ENCODE measurements at places on chromosomes 5 and 9.

DNA sequence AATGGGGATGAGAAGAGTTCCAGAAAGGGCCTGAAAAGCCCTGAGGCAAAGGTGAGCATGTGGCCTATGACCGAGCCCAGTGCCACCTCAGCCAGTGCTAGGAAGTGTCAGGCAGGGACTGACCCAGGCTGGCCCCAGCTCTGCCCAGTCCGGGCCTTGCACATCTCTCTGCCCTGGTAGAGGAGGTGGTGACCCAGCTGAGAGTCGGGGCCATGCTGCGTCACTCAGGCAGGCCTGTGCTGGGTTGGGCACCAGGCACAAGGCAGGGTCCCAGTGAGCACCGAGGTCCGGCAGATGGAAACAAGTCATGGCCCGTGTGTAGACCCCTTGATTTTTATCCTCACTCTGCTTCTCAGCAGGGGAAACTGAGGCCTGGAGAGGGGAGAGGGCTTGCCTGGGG is 729 bp downstream of the CDHR2 start:
- no peak for DNase-seq

GRCh38 chr5:143980506-143980905 is 168.5 kb downstream of the HMHB1 start:
- no peak for DNase-seq

- no peak for DNase-seq
Measured at GRCh38 chr9:33244137-33244784, 4.3 kb downstream of the SPINK4 start.

GRCh38 chr5:84059672-84060071 is 325.0 kb downstream of the EDIL3 start:
- no peak for DNase-seq

GRCh38 chr5:124902097-124902821 is 155.8 kb upstream of the ZNF608 start:
- DNase-seq: peak; percentile 40

- peak; percentile 46 for DNase-seq
Measured at GRCh38 chr5:176530393-176530982, 6.7 kb downstream of the RNF44 start.

GRCh38 chr9:12666813-12667212 is 26.4 kb upstream of the TYRP1 start:
- no peak for DNase-seq

GRCh38 chr5:112316731-112317130 is 102.3 kb downstream of the EPB41L4A start:
- DNase-seq: no peak

DNA sequence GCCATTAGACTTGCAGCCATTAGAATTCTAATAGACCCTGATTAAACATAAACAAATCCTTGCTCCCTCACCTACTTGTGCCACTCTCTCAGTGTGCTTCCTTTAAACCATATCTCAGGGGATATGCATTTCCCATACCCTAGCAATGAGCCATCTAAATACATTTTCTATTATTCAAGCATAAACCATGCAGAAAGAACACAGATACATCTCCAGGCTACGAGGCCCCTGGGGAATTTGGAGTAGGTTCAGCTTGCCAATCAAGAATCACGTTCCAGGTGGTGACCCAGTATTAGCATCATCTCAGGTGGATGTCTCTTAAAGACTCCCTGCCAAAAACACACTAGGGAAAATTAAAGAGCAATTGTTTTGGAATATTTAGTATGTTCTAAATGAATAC is 93.0 kb upstream of the CCL21 start:
- DNase-seq: no peak

DNA sequence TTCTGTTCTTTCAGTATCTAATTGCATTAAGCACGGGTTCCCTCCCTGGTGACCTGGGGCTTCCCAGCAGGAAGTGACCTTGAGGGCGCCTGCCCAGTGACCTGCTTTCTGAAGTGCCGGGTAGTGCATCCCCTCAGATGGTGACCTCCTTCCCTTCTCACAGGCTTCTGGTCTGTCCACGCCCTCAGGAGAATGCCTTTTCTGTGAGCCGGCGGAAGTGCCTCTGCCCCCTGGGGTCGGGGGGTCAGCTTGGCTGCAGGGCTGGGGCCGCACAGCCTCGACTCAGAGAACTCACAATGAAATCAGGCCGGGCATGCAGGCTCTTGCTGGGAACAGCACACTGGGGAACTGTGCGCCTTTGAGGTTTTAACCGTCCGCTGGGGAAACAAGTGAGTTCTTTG is 124.5 kb upstream of the PHYKPL start:
- no peak for DNase-seq

DNA sequence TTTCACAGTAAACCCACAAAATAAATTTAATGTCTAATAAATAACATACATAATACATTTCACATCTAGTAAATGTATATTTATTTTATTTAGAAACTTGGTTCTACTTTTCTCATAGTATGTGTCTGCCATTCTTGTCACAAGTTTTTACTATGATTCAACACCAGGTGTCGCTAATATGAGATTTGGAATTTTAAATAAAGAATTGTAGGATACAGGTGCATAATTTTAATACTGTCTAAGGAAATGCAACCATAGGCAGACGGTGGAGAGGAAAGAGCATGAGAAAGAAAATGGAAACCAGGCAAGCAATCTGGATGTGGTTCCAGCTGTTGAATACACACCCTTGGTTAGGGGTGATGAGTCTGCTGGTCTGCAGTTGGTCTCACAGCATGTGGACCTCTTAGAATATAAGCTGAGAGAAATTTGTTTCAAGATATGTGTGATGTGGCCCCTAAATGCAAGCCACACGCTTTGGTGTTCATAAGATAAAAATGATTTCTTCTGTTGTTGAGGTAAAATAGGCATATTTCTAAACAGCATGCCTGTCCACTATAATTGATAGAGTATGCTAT is 114.7 kb upstream of the TXNDC8 start:
- no peak for DNase-seq

GRCh38 chr9:20376042-20376441 is 246.3 kb downstream of the MLLT3 start:
- DNase-seq: no peak

GRCh38 chr5:143665866-143666265 is 146.1 kb upstream of the HMHB1 start:
- DNase-seq: no peak

DNA sequence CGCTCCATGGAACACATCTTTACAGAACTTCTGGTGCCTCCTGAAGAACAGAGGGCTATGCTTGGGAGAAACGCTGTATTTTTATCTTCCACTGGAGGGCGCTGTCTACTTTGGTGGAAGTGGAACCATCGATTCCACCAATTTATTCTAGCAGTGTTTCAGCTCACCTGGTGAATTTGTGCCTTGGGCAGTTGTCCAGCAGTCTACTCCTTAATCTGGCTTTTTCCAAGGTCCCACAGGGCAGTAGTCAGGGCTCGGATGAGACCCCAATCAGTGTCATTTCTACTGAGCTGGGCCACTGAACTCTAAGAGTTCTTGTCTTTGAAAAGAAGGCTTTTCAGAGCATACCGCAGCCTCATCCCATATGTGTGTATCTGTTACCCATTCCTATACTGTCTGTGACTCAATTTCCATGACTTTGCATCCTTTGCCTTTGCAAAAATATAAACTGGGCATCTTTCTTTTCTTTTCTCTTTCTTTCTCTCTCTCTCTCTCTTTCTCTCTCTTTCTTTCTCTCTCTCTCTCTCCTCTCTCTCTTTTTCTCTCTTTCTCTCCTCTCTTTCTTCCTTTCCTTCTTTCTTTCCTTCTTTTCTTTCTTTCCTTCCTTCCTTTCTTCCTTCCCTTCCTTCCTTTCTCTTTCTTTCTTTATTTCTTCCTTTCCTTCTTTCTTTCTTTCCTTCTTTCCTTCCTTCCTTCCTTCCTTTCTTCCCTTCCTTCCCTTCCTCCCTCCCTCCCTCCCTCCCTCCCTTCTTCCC is 138.4 kb upstream of the ZNF618 start:
- peak; percentile 31 for DNase-seq

DNA sequence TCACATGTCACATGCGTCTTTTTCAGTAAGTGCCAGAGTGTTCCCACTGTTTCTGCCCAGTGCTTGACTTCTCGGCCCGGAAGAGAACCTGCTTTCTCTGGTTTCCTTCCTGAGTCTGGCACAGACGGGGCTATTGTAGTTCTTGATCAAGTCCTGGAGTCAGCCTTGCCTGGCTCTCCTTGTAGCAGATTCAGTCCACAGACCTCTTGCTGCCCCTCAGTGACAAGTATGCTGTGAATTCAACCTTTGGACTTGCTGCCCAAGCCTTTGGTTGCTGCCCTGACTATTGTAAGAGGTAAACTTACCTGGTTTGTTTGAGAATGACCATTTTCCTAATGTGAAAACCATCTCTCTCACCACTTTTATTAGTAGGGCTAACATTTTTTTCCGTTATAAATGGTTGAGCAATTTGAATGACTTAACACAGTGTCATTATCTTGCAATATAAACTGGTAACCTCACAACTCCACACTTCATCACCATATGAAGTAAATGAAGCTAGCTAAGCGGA is 24.7 kb downstream of the ZBTB34 start:
- DNase-seq: no peak

DNA sequence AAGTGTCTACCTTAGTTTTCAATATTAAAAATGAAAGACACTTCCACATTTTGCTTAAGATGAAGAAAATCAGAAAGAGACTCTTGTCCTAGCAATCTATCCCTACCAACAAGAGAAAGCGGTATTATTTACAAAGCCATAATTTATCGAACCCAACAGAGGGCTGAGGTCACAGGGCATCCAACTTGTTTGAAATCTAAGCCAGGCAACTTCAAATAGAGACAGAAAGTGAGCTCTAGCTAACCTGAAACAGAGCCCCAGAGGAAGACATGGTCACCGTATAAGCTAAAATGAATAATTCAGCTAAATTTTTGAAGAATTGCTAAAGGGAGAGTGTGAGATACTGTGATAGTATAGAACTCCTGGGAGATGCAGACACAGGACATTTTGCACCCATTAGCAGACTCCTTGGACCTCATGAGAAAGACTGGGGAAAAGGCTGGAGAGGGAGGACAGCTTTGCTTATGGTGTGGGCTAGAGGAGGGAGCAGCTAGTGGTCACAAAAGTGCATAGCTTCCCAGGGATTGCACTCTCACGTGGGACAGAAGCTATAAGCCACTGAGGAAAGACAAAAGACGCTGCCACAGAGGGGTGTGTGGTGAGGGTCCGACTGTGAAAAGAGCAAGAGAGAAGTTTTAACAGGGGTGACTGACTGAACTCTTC is 624.2 kb upstream of the GRIN3A start:
- DNase-seq: no peak

GRCh38 chr5:139138809-139139208 is 59.4 kb downstream of the SIL1 start:
- no peak for DNase-seq

DNA sequence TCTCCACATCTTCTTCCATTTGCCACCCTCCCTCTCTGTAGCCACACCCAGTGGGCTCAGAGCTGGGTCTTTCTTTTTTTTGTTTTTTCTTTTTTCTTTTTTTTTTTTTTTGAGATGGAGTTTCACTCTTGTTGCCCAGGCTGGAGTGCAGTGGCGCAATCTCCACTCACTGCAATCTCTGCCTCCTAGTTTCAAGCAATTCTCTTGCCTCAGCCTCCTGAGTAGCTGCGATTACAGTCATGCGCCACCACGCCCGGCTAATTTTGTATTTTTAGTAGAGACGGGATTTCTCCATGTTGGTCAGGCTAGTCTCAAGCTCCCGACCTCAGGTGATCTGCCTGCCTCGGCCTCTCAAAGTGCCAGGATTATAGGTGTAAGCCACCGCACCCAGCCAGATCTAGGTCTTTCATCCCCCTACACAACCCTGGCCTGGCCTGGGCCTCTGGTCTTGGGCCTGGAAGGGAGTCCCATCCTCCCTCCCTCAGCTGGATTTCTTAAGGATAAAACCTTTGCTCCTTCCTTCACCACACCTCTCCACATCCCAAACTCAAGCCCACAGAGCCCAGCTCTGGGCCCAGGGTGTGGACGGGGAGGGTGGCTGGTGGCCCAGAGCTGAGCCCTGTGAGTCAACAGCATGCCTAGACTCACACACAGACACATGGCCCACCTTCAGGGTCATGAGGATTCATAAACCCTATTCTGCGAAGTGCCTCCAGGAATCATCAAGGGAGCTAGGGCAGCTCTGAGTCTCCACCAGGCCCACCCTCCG is 18.8 kb upstream of the KCNIP1 start:
- no peak for DNase-seq

DNA sequence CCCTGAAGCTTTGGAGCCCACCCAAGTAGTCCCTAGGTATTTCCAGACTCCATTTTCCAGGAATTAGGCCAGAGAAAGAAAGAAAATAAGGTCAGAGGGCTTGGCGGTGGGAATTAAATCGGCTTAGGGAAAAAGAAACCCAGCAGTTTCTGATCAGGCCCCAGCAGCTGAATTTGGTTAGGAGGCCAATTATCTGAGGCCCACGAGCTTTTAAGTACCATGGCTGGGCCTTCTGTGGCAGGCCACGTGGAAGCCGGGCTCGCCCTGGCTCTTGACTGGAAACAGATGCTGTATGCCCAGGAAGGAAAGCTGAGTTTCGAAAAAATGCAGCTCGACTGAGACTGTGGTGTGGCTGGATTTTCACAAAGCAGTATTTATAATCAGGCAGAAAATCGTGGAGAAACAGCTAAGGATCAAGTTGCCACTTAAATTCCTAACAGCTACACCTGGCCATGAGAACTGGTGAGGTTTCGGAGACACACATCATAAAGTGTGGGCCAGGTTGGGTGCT is 75.1 kb upstream of the PANK3 start:
- no peak for DNase-seq

- no peak for DNase-seq
Measured at GRCh38 chr5:124888622-124889485, 142.4 kb upstream of the ZNF608 start.

DNA sequence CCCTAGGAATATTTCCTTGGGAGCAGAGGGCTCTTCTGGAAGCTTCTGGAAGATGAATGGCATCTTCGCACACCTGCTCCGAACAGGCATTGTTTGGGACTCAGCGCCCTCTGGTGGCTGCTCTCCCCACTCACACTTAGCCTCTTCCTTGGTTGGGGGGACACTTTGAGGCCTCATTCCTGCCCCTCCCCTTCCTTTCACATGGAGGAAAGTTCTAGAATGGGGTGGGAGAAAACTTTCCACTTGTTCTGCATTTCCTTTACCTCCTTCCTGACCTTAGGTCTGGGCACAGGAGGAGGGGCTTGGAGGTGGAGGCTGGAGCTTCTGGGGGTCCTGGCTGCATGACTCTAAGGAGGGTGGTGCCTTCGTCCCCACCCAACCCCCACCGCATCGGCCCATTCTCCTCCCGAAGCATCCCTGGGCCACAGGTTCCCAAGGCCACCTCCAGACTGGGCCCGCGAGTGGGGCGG is 19.3 kb upstream of the SMIM32 start:
- DNase-seq: peak; percentile 47

GRCh38 chr5:125149527-125149926 is 403.1 kb upstream of the ZNF608 start:
- no peak for DNase-seq

- DNase-seq: no peak
Measured at GRCh38 chr9:86668488-86668887, 278.8 kb downstream of the GAS1 start.

All from memory B cell (primary cell).